ENCODE measurements at places on chromosomes 2 and 18.

GRCh38 chr2:219642069-219642454 is 14.6 kb downstream of the SLC4A3 start:
- no peak for DNase-seq

DNA sequence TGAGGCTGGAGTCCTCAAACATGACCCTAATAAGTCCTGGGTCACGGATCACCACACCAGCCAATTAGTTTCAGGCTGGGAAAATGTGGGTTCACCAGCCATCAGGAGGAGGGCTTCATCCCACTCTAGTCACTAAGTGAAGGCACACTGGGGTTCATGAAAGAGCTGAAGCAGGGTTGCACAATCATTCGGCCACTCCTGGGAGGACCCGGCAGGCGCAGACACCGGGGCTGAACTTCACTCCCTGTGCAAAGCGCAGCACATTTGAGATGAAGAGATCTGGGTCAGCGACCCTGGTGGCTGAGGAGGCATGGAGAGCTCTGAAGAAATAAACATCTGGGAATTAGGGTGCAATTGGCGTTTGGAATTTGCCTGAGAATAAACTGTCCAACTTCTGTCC is 684.4 kb upstream of the SALL3 start:
- no peak for DNase-seq

GRCh38 chr18:63309422-63309821 is 10.1 kb downstream of the BCL2 start:
- no peak for DNase-seq

DNA sequence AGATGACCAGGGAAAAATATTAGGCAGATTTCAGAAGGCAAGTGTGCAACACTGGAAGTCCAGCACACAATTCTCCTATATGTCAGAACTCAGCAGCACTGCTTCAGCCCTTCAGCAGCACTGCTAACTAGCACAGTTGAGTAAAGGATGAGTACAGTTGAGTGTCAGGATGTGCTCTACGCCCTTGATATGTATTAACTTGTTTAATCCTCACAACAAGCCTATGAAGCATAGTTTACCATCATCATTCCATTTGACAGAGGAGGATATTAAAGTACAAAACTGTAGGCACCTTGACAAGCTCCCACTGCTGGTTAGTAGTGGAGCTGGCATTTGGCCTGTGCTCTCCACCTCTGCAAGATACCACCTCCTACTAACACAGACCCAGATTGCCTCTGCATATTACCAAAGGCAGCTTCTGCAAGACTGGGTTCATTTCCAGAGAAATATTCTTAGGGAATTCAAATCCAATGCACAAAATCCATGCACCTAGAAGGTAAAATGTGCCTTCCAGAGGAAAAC is 230.8 kb downstream of the ANAPC1 start:
- no peak for DNase-seq

GRCh38 chr2:8435608-8436007 is 246.2 kb upstream of the ID2 start:
- DNase-seq, result no peak

- DNase-seq, result peak; percentile 41
Measured at GRCh38 chr2:177264209-177264692, 276 bp downstream of the NFE2L2 start.

DNA sequence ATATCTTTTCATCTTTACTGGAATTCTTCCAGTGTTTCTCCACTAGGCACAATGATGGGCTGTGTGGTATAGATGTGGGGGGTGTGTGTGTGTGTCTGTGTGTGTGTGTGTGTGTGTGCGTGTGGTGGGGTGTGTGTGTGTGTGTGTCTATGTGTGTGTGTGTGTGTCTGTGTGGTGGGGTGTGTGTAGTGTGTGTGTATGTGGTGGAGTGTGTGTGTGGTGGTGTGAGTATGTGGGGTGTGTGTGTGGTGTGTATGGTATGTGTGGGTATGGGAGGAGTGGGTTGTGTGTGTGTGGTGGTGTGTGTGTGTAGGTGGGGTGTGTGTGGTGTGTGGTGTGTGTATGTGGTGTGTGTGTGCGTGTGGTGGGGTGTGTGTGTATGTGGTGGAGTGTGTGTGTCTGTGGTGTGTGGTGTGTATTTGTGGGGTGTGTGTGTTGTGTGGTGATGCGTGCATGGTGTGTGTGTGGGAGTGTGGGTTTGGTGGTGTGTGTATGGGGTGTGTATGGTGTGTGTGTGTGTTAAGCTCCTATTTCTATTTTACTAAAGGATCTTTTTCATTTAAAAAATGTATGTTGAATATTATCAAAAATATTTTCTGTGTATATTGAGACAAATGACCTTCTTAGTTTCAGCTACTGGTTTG is 84.2 kb downstream of the IRS1 start:
- DNase-seq, result no peak

DNA sequence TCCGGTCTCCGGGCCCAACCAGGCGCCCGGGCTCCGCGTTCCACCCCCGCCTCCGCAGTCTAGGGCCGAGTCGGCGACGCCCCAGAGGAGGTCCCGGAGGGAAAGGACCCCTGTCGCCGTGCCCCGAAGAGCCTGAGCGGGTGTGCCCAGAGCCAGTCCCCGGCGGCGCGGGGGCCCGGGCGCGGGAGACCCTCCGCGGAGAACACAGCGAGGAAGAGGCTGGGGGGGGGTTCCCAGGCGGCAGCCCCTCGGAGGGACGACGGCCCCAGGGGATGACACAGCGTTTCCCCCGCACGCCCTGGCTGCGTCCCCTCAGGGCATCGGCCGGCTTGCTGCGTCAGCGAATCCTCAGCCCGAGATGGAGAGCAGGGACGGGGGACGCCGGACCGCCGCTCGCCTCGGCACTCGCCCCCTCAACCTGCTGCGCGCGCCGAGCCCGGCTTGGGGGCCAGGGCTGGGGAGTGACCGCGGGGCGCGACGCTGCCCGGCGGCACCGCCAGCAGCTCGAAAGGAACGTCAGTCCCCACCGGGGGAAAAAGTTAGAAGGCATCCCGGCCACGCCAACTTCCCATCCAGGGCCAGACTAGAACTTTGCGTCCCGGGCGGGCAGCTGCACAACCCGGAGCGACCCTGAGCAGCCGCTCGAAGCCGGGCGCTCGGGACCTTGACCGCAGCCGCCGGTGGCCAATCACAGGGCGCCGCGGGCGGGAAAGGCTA is 711 bp downstream of the SFXN5 start:
- peak; percentile 61 for DNase-seq

DNA sequence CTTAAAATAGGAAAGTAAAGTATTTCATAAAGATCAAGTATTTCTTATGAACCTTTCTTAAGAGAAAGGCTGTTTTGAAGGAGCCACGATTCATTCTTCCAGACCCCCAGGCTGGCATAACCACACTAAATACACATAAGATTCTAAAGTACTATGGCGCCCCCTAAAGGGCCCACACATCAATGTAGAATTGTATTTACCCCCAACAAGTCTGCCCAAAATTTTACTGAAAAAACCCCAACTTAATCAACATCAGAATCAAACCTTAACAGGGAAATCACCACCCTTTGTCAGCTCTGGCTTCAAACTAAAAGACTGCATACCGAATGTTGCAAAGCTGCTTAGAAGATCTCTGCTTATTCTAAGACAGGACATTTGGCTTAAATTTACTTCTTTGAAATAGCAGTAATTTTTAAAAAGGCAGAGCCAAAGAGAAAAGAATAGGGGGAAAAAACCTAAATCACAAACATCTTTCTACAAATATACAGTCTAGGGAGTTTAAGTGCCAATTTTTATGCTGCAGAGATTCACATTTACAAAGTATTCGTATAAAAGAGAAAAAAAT is 20.4 kb upstream of the BCL2 start:
- no peak for DNase-seq

GRCh38 chr2:69798290-69798908 is 31.1 kb upstream of the GMCL1 start:
- DNase-seq, result no peak

GRCh38 chr2:238974501-238975166 is 126.7 kb downstream of the TWIST2 start:
- DNase-seq, result peak; percentile 49

- DNase-seq, result no peak
Measured at GRCh38 chr2:224966613-224967012, 75.7 kb downstream of the DOCK10 start.

GRCh38 chr2:46831051-46831868 is 84.3 kb downstream of the MCFD2 start:
- no peak for DNase-seq

GRCh38 chr2:128086244-128086643 is 4.8 kb upstream of the UGGT1 start:
- DNase-seq, result no peak

Data from T1000 (cell line).